ENCODE measurements at places on chromosomes 4 and X.

DNA sequence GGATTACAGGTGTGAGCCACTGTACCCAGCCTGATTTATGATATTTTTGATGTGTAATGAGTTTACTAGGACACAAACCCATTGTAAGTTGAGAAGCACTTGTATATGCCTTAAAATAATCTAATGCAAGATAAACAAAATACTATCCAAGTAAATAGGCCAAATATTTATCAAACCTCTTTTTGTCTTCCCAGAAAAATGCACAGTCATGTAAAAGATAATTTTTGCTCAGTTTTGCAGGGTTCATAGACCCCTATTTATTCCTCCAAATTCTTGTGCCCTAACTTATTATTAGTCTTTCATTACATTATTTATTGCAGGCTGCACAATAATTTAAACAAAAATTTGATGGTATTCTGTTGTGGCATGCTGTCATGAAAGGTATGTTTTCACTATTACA is 1290.7 kb downstream of the STIM2 start:
- DNase-seq = no peak

DNA sequence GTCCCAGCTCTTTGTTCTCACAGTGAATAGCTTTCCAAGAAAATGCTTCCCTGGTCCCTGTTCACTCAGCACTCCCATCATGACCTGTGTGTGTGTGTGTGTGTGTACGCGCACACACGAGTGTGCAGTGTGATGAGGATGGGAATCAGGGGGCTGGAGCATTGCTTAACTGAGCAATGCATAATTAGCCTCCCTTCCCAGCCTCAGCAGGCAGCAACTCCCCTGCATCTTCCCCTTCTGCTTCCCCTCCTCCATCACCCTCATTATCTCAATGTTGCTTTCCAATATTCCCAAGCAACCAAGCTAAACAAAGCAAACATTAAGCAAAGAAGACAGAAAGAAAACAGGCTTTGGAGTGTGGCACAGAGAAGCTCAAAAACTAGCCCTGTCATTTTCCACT is 137.0 kb downstream of the RBM47 start:
- no peak for DNase-seq

DNA sequence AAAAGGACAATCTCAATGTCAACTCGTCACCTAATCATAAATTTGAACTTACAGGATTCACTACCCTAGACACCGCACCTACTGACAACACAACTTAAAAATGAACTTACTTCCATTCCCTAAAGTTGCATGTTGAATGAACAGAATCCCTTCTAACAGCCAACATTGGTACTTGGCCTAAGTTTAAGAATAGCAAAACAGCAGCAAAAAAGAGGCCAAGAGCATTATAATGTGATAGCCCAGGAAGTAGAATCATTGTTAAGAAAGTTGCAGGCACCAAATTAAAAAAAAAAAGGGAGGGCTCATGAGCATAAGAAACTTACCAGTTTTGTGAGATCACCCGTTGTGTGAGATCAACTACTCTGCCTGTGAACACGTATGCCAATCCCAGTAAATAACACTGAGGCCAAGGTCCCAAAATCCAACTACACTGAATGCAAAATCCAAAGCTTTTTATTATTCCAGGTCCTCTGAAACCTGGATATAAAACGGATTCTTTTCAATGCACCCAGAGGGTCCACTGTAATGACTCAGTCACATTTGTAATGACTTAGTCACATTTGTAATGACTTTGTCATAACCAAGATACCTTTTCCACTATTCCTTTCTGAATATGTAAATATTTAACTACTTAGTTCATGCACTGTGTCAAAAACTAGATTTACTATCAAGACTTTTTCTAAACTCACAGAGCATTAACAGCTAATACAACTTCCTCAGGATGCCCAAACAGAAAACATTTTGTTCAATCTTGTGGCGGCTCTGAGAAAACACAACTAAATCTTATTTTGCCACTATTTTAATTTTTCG is 6.8 kb downstream of the HNRNPDL start:
- DNase-seq = no peak

DNA sequence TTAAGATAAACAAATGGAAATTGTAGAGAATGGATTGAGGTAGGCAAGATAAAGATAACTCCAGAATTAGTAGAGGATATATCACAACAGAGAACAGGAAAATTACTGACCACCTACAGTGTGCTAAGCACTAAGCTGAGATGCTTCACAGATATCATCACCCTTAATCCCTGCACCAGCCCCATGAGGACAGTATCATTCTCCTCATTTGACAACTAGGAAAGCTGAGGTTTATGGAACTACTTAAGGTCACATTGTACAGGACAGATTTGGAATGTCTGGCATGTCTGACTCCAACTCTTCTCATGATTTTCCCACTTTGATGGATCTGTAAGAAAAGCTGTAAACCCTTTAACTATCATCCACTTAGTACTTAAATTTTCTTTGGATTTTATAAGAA is 95.5 kb downstream of the CASK start:
- no peak for DNase-seq

DNA sequence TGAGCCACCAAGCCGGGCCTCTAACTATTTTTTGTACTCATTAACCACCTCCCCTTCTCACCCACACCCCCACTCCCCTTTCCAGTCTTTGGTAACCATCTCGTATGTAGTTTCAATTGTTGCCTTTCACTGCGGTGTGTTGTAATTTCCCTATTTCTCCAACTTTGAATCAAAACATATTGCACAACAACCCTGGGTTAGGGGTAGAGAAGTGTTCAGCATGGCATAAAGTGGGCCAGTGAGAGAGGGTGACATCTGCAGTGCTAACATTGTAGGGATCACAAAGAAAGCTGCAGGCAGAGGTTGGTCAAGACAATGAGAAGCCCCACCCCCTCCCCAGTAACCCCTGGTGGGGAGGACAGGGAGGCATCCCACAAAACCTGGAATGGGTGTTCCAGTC is 92.7 kb downstream of the SPATA18 start:
- DNase-seq = no peak

DNA sequence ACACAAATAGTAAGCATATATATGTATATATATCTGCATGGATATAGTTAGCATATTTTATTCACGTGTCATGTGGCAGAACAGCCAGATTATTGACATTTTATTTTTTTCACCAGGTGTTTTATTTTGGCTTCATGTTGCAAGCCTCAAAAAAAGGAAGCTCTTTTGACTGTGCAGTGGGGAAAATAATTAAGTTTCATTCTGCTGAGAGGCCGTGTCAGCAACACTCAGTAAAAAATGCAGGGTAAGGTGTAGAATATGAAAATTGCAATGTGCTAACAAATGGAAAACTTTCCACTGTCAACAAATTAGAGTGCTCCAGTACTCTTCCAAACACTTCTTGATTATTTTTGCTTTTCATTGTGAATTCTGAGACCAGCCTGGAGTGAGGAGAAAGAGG is 511.5 kb downstream of the GLUD2 start:
- DNase-seq = no peak

GRCh38 chr4:15423285-15423711 is 4.5 kb upstream of the C1QTNF7 start:
- no peak for DNase-seq

DNA sequence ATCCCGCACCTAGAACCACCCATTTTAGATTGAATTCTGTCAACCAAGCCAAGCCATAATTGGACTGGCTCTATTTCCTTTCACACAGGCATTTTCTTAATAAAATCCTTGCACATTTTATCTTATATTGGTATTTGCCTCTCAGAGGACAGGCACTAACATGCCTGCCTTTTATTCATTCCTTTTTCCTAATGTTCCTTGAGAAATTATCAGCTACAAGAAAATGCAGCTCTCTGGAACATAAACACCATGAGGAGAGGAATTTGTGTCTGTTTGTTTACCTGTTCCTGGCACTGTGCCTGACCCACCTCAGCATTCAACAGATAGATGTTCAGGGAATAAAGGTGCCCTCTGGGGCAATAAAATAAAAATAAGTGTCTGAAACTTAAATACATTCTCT is 116.2 kb downstream of the PDHA2 start:
- DNase-seq = no peak

- DNase-seq = no peak
Measured at GRCh38 chrX:19204636-19205035, 82.4 kb upstream of the ADGRG2 start.

- DNase-seq = no peak
Measured at GRCh38 chr4:58274553-58274952, 1164.4 kb upstream of the IGFBP7 start.

- no peak for DNase-seq
Measured at GRCh38 chrX:42704454-42704853, 73.5 kb downstream of the PPP1R2C start.

DNA sequence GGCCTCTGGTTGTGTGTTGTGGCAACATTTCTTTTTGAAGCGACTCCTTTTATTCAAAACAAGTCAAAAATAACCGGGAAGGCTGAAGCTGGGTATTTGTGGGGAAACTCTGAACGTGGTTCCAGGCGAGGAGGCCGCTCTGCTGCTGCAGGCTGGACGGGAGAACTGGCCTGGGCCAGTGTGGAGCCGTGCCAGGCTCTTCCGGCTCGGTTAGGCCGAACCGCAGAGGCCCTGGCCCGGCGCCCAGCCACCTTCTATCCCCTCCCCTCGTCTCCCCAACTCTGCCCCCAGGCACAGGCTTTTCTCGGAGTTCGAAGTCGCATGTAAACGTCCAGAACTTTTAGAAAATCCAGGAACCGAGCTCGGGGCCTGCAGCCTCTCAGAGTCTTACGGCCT is 2.4 kb upstream of the BCOR start:
- no peak for DNase-seq

GRCh38 chrX:8743126-8743732 is 11.3 kb upstream of the ANOS1 start:
- DNase-seq = no peak

DNA sequence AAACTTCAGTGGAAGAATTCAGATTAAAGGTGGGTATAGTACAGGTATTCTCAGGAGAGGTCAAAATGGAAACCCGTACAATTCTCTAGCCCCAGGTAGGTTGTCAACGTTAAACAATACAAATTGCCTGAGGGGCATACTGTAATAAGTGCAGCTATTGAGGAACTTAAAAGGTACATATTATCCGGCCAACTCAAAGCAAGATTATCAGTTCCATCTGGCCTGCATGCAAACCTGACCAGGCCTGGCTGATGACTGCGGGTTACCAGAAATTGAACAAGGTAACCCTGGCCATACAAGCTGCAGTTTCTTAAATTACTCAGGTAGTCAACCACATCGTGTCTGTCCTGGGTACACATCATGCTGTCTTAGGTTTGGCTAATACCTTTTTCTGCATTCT is 12.3 kb upstream of the ZNF630 start:
- no peak for DNase-seq

DNA sequence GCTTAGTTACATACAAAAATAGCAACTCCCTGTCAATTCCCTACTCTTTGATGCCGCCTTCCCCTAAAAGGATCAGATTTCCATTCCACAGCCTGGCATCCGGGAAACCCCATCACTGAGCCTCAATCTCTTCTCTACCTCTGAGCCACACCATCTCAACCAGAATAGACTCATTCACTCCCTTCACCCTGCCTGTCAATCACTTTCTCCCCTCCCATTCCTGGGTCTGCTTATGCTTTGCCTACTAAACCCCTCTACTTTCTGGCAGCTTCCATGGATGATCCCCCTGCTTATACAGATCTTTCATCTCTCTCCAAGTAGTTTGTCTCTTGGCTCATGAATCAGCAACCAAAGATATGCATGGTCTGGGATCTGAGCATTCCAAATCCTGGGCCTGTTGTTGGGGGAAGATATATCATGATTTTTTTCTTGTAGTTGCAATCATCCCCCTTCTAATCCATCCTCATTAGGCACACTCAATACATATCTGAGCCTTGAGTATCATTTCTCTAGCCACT is 2.6 kb downstream of the AMER1 start:
- DNase-seq = no peak
